ENCODE measurements at places on chromosomes 13 and 19. TPM values are rescaled to one million over a fixed set of nuclear protein-coding genes. Genes with fewer than 3 reads are reported as not detected.

GRCh38 chr19:49315111-49315510 lies 9.9 kb downstream of the SLC6A16 start:
- DNase-seq = no peak

ZNF112 gene
- polyA plus RNA-seq = 1.9 TPM

ZNF497 gene
- polyA plus RNA-seq = 0.20 TPM

CYP4F12 gene
- not detected for polyA plus RNA-seq

DAND5 gene
- polyA plus RNA-seq = not detected
